ENCODE measurements at places on chromosomes 4 and X. TPM values are rescaled to one million over a fixed set of nuclear protein-coding genes. Genes with fewer than 3 reads are reported as not detected.

- DNase-seq: no peak
These were observed 321.6 kb downstream of the ARHGAP10 start for GRCh38 chr4:148053298-148054003.

DNA sequence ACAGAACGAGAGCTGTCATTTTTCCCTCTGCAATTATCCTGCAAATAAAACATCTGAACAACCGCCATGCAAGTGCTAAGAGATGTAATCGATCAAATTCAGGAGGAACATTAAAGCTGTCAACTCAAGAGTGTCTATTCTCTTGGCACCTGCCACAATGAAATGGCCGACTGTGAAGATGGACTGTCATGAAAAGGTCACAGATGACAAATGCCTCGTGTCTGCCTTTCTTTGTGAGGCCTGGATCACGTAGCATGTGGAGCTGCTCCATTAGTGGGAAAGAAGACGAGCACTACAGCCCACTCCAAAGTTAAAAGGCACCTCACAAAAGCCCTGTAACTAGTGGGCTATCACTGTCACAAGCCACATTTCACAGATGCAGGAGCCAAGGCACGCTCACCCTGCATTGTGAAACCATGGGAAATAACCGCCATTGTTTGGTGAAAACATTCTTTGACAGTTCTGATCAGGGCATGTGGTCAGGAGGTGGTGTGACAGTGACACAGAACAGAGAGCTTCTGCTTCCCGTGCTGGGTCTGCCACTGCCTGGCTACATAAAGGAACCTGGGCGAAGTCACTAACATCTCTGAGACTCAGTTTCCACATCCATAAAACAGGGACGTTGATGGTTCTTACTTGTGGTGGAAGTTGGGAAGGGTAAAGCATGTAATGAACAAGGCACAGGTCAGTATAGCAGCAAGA, 98.9 kb downstream of the EVC2 start:
- no peak for DNase-seq

GRCh38 chrX:148580016-148580415, 79.6 kb downstream of the AFF2 start:
- no peak for DNase-seq

- DNase-seq: no peak
These were observed 58.0 kb upstream of the PTPN13 start for GRCh38 chr4:86536151-86536550.

- DNase-seq: no peak
These were observed 94.3 kb upstream of the PLAC1 start for GRCh38 chrX:134752558-134752957.

- no peak for DNase-seq
These were observed 5.6 kb upstream of the JAKMIP1 start for GRCh38 chr4:6205973-6206372.

The HTR2C gene
- not detected for total RNA-seq

DNA sequence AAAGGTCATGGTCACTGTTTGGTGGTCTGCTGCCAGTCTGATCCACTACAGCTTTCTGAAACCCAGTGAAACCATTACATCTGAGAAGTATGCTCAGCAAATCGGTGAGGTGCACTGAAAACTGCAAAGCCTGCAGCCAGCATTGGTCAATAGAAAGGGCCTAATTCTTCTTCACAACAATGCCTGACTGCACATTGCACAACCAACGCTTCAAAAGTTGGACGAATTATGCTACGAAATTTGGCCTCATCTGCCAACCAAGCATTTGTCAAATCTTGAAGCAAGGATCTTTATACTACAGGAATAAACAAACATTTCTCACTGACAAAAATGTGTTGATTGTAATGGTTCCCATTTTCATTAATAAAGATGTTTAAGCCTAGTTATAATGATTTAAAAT, 90.4 kb downstream of the EIF4E start:
- no peak for DNase-seq

GRCh38 chr4:15888515-15888914, 50.0 kb downstream of the FGFBP1 start:
- DNase-seq: no peak

DNA sequence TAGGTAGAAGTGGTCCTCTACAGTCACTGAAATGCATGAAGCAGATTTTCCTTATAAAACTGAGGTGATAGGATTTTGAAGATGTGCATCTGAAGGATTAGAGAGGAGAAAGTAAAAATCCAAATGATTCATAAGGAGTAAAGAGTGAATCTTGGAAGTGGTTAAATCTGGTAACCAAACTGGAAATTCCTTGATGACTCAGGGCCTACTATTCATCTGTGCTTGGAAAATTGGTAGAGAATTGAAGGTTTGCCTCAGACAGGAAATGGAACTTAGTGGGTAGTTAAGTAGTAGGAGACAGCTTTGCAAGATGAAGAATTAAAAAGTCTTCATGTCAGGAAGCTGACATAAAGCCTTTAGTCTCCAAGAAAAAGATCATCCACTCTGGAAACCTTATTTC, 368.9 kb upstream of the CTSO start:
- DNase-seq: no peak

GRCh38 chr4:41554905-41555304, 16.9 kb downstream of the LIMCH1 start:
- no peak for DNase-seq

GRCh38 chr4:91099666-91100065, 972.5 kb downstream of the CCSER1 start:
- no peak for DNase-seq

- no peak for DNase-seq
These were observed 2.0 kb upstream of the FGF2 start for GRCh38 chr4:122824616-122825015.

DNA sequence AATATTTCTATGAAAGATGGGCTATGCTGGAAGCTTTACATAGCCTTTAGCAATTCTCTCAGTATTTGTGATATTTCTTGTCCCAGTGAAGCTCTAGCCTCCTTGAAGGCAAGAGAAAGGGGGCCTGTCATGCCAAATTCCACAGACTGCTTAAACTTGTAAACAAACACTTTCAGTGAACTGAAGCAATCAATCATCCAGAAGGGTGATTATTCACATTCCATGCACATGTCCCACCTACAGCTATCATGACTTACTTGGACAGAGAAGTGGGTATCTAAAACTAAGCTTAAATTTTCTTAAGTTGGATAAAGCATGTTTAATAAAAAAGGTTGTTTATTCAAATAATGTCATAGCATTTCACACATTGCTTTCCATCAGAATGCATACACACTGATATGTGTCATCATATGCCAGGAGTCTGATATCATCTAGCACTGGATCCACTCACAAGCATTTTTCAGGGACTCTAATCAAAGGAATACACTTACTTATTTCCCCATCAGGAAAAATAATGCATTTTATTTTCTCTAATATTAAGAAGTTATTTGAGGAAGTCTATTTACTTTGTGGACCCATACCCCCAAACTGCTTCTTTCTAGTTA, 1.2 kb upstream of the FSTL5 start:
- no peak for DNase-seq

DNA sequence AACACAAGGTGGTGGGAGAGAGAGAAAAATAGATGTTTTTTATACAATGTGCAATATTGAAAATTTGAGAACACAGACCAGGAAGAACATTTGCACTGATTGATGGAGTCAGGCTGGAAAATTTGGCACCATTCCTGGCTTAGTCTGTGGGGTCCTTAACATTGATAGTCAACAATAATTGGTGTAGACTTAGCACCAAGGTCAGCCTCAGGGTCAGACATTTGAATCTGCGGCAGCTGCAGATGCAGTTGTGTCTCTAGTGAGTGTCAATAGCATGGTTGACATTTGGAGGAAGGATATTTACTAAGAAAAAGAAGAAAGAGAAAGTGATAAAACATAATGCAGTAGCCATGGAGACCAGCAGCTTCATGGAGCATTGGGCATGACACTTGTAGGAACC, 31.5 kb upstream of the GLRA3 start:
- no peak for DNase-seq

DNA sequence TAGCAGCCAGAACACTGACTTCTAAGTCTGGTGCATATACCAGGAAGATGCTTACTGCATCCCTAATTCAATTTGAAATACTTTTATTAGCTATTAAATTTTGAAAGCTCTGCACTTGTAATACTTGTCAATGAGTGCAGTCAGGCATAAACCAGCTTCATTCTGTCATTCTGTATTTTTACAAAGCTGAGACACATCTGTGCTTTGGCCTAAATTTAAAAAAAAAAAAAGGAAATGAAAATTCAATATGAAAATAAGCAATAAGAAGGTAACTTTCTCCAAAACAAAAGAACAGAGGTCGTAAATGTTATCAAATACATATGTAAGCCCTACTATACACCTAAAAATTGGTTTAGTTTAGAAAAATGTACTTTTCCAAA, 7.0 kb downstream of the SMIM14 start:
- DNase-seq: no peak

The NAA11 gene
- total RNA-seq: not detected

The RNF175 gene
- not detected for total RNA-seq

The RNF212 gene
- 6.9 TPM for total RNA-seq

DNA sequence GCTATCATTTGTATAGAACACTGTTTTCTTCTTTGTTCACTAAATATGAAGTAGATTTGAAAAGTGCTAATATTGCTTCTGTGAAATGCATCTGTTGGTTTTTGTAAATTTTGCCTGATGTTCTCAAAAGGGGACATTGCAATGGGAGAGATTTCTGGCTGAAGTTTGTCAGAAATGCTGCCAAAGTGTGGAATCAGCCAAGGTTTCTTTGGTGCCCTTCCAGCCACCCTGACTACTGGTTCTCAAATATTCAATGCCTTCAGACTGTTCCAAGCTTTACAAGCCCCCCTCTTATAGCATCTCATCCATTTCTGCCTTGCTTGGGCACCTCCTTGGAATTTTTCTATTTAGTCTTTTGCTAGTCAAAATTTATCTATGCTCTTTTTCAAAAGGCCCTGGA, 60.6 kb upstream of the TMLHE start:
- no peak for DNase-seq

DNA sequence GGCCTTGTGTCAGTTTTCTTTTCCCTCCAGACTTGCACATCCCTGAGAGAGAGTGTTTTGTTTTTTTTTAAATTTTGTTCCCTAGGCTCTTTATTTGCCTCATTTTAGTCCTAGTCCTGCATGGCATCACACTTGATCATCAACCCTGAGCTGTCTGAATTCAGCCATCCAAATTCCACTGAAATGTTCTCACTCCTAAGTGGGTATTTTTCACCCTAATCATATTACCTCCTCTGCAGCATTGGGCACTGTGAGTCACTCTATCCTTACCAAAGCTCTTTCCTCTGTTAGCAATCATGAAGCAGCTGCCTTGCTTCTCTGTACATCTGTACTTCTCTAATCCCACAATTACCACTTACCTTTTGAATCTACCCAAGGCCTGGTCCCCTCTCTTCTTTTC, 356.6 kb upstream of the MAGEB2 start:
- DNase-seq: no peak

DNA sequence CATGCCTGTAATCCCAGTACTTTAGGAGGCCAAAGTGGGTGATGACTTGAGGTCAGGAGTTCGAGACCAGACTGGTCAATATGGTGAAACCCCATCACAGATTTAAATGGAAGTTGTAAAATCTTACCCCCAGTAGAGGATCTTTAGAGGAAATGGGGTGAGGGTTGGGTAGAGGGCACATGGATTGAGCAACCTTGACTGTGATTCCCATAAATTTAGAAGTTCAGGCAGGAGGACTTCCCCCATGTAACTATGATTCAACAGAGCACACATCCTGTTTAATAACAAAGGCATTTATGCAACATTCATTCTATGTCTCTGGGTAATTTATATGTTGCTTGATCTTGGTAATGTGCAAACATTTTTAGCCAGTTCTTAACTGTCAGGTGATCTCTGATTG, 143.1 kb downstream of the RBM47 start:
- DNase-seq: no peak

GRCh38 chrX:139077281-139078250, 366.0 kb upstream of the FGF13 start:
- DNase-seq: no peak

DNA sequence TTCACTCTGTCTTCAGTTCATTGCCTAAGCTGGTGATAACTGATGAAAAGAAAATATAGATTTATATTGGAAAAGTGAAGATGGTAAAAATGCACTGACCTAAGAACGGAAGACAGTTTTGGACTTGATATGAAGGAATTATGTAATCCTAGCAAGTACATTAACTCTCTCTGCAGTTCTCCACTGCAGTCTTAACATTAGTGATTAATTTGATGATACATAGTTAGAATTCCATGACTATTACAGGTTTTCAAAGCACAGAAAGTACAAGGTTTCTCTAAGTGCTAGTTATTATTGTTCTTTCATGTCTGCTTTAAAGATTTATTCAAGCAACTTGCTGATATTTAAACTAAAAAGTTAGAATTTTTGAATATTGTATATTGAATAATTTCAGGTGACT, 1591.7 kb upstream of the ADGRL3 start:
- no peak for DNase-seq

DNA sequence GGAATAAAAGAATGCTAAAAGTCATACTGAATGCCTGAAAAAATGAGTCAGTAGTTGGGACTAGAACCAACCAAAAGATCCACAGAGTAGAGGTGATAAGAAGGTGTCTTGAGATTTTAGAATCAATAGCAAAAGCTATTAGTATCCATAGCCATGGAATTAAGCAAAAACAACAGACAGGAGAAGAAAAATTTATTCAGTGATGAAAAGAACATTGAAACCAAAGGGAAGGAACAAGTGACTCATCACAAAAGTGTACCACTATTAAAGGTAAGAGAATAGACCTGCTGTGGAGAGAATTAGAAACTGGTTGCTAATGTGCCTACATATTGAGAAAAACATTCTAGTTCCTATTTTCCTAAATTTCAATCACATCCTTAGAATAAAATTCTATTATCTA, 182.0 kb upstream of the NEIL3 start:
- no peak for DNase-seq

The MEPE gene
- total RNA-seq: not detected

The HUWE1 gene
- total RNA-seq: 151 TPM

DNA sequence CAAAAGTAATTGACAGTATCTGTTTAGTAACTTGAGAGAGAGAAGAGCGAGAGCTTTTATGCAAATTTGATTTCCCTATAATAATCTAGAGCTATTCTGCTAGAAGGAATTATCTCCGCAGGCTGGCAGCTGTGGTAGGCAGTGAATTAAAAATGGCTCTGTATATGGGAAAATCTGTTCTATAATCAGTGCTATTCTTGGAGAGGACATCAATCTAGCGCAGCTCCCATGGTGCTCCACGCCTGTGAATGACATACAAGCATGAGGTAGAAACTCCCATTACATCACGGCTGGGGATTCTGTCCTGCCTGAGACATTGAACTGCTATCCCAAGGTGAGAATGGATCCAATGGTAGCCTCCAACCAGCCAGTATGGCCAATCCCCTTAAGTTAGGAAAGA, 179.0 kb downstream of the DHX15 start:
- no peak for DNase-seq

DNA sequence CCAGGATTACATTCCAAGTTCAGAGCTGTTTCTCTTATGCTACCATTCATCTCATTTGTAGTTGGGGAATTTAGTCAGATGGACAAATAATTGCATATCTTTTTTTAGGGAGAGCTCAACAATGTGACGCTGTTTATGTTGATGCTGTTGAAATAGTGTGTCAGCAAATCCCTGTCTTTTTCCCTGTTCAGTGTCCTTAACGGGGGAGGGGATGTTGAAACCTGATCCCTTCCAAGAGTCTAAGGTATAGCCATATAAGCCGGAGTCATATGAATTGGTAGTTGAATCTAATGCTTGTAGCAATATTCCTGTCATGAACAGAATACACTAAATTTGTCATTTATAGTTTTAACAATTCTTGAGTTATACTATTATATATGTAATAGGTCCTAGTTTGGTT, 293.5 kb upstream of the FAT1 start:
- no peak for DNase-seq
